ENCODE measurements at places on chromosomes 7 and 10. TPM values are rescaled to one million over a fixed set of nuclear protein-coding genes. Genes with fewer than 3 reads are reported as not detected.

Gene TMEM176B
- total RNA-seq: not detected

Gene SLC13A1
- total RNA-seq: not detected

DNA sequence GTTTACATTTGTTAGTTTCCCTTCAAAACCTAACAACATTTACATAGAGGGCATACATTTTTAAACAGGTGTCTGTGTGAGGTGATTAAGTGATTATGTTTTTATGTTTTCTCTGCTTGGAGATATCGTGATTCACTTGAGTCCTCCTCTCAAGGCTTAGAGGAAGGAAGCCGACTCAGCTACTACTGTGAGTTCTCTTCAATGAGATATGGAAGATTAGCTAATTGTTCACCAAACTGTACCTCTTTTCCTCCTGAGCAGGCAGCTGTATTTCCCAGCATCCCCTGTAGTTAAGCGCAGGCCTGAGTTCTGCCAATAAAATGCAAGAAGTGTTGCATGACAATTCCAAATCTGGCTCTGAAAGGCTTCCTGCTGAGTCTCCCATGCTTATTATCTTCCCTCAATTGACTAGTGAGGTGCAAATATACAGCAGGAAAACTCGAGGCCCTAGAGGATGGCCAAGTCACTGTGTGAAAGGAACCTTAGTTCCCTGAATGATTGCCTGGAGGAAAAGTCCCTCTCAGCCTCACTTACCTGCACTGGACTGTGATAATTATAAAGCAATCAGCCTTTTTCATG is 528.7 kb downstream of the GRM8 start:
- peak; percentile 11 for DNase-seq

DNA sequence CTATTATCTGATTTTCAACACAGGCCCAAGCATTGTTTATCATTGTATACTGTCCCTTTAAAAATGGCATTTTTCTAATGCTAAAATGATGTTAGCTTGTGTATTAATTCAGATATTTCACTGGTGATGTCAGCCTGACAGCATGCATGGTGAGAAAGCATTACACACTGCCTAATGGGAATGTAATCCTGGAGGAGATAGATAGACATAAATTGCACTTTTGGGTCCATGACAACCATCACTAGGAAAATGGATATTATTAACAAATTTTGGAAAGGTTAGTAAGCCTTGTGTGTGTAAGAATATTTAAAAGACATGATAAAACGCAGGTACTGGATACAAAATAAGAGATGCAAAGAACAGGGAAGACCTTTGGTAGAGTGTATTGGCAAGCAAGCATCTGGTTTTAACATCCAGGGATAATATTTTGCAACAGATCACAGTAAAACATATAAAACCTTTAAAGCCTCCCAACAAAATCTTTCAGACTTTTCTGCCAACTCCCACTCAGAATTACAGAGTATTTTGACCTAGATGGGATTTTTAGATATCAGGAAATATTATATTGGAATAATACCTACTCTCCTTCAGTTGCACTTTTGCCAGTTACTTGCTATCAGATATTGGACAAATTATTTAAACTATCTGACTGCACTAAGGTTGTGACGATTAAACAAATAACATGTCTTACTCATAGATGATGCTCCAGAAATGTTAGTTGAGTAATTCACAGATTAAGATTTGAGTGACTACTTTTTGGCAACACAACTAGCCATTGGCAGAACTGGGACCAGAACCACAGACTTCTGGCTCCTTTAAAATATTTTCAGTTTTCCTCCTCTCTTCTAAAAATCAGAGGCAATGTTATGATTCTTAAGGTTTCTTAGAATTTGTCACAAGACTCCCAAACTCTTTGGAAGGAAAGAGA is 291.6 kb upstream of the SEMA3C start:
- no peak for DNase-seq

DNA sequence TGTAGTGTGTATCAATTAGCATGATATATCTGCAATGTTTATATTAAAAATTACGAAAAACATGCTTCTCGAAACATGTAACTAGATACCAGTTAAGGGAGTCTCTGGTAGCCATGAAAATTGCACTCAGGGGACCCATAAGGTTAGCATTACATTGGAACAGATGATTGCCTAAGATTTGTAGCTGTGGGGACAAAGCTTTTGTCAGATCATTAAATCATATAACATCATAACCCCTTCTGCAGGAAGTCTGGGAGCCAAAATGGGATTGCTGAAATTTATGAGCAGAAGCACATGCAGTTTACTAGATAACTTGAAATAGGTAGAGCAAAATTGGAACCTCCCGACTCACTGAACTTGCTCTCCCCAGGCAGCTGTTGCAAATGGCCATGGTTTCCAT is 235.0 kb upstream of the IGFBP3 start:
- no peak for DNase-seq

DNA sequence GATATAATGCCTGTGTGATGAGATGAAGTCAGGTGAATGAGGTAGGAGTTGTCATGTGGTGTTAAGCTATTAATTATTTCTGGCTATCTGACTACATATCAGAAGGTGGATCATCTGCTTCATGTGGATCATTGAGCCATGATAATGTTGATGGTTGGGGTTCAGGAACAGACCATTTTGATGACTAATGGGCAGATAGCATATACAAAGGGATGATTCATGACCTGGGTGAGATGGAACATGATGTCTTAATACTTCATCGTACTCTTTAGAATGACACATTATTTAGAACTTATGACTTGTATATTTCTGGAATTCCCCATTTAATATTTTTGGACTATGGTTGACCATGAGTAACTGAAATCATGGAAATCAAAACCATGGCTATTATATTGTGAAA is 155.1 kb downstream of the OR13A1 start:
- peak; percentile 6 for DNase-seq

- peak; percentile 47 for DNase-seq
Measured at GRCh38 chr10:35420044-35420443, 83.7 kb downstream of the CCNY start.

DNA sequence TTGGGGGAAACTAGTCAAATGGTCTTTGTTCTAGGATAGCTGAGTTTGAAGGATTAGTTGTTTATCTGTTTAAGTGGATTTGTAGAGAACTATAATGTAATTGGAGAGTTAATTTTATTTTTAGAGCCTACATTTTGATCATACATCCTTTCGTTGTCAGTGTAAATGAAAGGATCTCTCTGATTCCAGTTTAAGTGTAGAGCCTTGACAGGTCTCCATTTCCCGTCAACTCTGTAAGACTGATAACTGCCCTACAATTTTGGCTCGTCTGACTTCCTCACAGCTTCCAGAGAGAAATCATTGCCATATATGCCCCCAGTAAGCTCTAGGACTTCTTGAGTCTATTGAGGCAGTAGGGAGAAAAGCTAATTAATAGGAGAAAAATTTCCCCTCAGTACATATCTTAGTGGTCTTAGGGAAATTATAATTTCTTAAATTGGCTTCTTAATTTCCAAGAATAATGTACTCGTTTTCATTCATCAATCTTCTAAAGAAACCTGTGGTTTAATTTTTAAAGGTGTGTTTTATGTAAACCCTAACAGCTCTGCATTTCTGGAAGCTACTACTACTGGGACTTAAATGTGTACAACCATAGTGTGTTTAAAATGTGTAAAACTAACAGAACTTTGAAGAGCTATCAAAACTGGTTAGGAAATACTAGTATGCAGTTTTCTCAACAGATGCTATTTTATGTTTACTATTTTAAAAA is 3.8 kb downstream of the KMT2E start:
- DNase-seq: peak; percentile 57

DNA sequence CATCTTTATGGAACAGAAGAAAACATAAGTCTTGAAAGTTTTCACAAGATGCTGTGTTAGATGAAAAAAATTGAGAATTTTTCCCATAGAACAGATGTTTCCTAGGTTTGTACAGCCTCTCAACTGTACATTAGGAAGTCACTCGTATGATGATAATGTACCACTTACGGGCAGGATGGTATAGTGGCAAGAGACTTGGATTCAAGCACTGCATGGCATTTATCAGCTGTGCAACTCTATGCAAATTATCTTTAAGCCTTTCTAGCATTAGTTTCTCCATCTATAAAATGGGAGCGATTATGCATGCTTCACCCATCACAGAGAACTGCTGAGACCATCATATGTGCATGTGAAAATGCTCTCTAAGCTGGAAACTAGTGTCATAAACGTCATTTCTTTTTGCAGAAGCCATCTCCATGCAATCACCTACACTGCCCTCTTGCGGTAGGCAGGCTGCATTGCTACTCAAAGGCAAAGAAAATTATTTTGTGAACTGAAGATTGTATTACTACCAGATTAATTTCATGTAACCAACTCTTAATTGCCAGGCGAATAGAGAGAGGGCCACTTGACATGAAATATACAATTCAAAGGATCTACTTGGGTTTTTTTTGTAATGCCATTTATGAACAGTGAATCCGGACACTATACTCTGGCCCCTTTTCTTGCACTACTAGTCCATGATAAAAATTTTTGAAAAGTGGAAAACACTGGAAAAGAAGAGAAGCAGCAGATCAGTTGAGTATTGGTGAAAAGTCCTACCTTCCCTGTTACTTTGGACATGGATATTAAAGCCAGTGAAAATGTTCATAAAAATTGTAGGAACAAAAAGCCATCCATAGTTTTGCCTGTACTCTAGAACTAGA is 102.3 kb downstream of the JAZF1 start:
- peak; percentile 49 for DNase-seq

DNA sequence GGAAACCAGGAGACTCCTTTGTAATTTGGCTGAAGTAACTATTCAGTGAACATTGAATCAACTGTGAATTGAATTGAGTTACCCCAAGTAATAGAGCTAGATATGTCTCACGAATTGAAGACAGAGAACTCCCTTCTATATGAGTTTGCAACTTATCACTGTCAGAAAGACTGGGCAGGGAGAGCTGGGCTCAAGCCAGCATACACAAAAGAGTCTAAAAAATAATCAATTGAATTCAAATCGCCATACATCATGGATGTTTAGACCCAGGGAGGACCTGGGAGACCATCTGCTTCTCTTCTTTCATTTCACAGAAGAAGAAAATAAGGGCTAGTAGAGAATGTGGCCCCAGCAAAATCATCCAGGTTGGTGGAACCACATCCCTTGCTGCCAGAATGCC is 503.1 kb upstream of the AUTS2 start:
- no peak for DNase-seq

DNA sequence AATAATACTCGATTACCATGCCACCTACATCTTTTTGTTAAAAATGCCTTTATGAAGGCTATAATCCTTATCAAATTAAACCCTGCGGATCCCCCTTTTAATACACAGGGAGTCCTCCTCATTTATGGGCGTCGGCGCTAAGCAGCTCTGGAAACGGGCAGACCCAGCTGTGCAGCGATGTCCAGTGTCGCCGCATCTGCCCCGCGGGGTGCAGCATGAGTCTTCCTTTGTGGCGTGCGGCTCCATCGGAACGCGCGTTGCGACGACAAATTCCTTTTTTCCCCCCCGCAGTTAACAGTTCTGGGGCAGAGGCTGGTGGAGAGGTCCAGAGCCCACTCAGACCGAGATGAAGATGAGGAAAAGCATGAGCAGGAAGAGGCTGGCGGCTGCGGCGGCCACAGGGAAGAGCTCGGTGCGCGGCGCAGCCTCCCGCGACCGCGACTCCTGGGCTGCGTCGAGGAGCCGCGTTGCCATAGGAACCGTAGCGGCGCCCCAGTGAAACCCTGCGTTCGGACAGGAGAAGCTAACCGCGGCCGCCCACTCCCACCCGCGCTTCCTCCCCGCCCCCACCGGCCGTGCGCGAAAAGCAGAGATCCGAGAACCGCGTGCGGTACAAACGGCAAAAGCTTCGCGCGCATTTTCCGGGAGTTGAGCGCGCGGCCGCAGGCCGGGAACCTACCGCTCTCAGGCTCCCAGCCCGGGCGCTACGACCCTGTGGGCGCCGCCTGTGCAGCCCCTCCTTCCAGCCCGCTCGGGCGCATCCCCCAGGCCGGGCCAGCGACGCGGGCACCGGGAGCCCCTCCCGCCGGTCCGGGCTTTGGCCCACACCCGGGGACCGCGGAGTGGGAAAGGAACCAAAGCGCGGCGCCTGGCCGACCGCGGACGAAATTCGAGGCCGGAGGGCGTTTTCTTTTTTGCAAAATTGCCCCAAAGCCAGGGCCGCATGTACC is 130.6 kb downstream of the SPAG6 start:
- DNase-seq: no peak

DNA sequence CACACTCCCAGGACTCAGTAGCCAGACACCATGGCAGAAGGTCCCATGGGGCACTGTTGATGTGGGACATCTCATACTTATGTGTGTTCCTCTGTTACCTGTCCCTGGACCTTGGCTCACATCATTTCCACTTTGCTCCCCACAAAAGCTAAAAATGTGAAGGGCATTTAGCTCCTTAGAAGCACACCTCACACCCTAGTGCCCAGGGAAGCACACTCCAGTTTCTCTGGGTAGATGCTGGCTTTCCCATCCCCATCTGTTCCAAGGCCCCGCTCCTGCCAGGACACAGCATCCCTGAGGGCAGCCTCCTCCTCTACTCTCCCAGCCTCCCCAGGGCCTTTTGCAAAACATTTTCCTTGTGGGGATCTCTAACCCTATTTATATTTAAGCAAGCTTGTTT is 572.4 kb upstream of the MGMT start:
- no peak for DNase-seq

- no peak for DNase-seq
Measured at GRCh38 chr7:7705318-7705717, 13.1 kb downstream of the RPA3 start.

DNA sequence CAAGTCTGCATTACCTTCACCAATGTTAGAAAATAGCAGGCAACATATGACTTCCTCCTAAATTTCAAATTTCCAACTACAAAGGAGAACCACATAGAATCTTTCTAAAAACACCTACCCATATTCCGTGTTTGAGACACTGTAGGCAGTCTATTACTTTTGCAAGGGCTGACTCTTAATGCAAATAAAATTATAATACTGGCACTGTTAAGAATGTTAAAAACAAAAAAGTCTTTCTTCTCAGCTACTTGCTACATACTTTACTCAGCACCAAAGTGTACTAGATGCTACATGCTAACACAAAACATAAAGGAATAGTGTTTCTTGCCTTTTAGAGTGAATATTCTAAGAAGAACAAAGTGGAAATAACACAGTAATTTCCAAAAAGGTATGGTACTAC is 65.4 kb downstream of the SRPK2 start:
- DNase-seq: no peak

DNA sequence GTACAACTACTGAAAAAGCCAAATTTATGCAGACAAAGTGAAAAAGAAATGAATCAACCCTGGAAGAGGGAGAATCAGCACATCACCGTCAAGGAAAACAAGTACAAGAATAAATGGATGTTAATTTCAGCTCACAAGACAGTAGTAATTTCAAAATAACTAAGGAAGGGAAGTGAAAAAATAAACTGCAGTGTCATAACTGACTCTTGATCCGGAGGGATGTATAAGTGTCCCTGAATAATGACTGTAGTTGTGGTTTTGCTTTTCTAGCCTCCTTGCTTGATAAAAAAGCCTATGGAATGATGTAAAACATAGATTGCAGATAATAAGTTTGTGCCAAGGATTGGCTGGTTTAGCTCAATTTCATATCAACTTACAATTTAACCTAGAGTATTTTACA is 721.1 kb upstream of the C7orf33 start:
- no peak for DNase-seq

GRCh38 chr7:108598153-108598552 is 28.5 kb downstream of the DNAJB9 start:
- DNase-seq: no peak

- no peak for DNase-seq
Measured at GRCh38 chr10:117096599-117097201, 41.4 kb downstream of the VAX1 start.
